ENCODE measurements at places on chromosomes 13 and 19.
A peak's percentile ranks its signal among the peaks of the same experiment; 100 is the strongest.

DNA sequence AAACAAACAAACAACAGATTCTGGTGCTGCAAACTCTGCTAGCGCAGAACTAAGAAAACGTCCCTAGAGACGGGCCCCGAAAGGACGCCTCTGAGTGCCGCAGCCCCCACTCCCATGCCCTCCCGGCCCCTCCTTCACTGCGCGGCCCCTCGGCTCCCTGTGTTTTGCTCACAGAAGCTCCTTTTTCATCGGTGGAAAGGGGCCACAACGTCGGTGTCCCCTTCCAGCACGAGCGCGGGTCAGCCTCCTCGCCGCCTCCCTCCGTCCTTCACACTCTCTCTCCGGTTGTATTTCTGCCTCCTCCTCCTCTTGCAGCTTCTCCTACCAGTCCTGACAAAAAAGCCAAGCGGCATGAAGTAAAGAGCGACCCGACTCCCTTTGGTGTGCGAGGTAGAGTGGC lies 14.8 kb upstream of the F7 start:
- no peak for DNase-seq

- DNase-seq: no peak
Measured at GRCh38 chr13:104015646-104016396, 949.6 kb upstream of the SLC10A2 start.

DNA sequence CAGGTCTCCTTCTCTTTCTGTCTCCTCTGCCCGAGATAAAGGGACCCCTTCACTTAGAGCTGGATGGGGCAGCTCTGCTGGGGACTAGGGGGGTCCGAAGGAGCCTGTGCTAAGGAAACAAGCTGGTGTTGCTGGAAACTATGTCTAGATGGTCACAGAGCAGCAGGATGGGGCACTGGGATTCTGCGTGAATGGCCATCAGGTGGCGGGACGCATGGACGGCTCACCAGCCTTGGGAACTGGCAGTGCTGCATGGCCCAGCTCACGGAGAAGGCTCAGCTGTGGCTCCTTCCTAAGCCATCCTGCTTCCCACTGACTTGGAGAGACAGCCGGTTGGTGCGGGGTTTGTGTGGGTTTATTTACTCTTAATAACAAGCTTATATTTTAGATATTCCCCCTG lies 411.8 kb downstream of the ZNF536 start:
- DNase-seq: no peak

GRCh38 chr19:45146251-45146650 lies 14.5 kb downstream of the NKPD1 start:
- no peak for DNase-seq

DNA sequence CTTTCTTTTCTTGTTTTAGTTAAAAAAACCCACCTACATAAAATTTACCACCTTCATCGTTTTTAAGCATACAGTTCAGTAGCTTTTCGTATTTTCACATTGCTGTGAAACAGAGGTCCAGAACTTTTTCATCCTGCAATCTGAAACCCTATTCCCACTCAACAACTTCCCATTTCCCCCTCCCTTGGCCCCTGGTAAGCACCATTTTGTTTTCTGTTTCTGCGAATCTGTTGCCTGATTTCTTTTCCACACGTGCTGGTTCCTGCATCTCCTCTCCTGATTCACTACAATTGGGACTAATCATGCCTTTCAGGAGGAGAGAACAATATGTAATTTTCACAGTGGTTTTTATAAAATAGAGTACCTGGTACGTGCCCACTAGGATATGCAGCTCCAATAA lies 149.2 kb upstream of the RNF113B start:
- no peak for DNase-seq

GRCh38 chr13:93309886-93310523 lies 83.4 kb downstream of the GPC6 start:
- no peak for DNase-seq

- DNase-seq: no peak
Measured at GRCh38 chr19:2139385-2140137, 11.8 kb downstream of the AP3D1 start.

- DNase-seq: no peak
Measured at GRCh38 chr13:93145199-93145598, 81.4 kb upstream of the GPC6 start.

- no peak for DNase-seq
Measured at GRCh38 chr13:44549476-44549875, 26.7 kb downstream of the TSC22D1 start.

DNA sequence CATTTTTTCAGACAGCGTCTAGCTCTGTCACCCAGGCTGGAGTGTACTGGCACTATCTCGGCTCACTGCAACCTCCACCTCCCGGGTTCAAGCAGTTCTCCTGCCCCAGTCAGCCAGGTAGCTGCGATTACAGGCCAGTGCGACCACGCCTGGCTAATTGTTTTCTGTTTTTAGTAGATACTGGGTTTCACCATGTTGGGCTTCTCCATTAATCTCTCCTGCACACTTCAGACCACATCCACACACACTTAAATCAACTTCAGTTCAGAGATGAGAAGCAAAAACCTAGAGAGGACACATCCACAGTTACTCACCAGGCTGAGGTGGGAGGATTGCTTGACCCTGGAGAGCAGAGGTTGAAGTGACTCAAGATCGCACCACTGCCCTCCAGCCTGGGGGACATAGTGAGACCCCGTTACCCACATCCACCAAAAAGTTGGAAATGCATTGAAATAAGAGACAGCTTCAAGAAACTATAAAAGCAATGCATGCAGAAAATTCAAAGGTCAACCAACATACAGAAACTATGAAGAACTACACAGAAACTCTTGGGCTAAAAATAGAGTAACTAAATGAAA lies 42.3 kb downstream of the ZNF611 start:
- DNase-seq: no peak

- DNase-seq: no peak
Measured at GRCh38 chr19:38015761-38016160, 108.8 kb downstream of the SIPA1L3 start.

- no peak for DNase-seq
Measured at GRCh38 chr13:65808061-65808460, 1422.1 kb downstream of the PCDH9 start.

DNA sequence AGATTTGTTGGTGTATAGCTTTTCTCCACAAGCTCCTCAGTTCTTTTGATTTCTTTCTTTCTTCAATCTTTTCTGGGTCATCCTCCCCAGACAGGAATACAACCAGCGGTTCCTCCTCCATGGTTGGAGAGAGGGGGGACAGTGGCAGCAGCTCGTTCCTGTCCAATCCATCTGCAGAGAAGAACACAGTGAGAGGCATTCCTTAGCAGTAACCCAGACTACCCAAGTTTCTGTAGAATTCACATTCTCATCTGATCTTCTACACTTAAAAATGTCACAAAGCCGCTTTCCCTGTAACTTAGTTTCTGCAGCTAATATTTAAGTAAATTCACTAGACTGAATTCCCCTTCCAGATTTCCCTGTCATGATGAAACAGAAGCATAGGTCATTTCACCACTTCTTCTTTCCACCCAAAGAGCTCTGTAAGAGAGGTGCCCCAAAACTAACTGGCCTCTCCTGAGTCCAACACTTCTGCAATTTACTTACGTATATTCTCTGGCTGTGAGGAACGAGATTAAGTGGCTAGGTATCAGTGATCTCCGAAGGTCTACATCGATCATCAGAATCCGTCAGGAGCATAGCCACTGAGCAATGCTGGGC lies 171.9 kb downstream of the TBC1D4 start:
- DNase-seq: no peak

GRCh38 chr19:6604906-6605305 lies 14.0 kb upstream of the CD70 start:
- DNase-seq: no peak

GRCh38 chr13:57716295-57716694 lies 84.8 kb downstream of the PCDH17 start:
- no peak for DNase-seq

DNA sequence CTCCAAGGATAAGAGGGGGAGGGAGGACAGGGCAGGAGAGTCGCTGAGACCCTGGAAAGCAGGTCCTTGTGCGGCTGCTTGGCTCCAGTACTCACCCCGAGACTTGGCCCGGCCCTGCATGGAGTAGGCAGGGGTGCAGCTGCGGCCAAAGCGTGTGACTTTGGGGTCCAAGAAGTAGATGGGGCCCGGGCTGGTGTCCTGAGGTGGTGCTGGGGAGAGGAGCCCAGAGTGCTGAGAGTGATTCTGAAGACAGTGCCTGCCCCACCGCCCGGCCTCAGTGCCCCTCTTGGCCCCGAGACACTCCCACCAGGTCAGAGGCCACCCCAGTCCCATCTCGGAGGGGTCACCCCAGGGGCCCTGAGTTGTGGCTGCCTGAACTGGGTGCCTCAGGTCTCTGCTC lies 6.7 kb upstream of the SHC2 start:
- no peak for DNase-seq

- DNase-seq: peak; percentile 63
Measured at GRCh38 chr19:37855098-37855497, 51.3 kb downstream of the WDR87 start.

- DNase-seq: no peak
Measured at GRCh38 chr13:43915451-43915850, 35.7 kb downstream of the LACC1 start.

DNA sequence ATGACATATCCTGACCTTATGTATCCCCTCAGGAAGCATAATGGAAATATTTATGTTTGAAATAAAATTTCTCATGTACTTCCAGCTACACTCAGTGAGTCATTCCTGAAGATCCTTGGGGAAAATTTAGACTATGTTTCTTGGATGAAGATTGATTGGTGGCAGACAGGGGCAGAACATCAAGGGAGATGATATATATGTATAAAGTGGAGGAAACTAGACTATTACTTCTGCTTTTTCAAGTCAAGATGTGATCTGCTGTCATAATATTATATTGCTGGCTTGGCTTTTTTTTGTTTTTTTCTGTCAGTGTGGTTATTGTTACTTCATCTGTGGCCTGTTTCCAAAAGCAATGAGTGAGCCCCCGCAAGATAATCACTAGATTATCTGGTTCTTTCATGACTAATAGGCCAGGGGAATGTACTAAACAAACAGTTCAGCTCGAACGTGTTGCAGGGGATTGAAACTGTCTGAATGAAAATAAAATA lies 87.2 kb upstream of the TNFSF11 start:
- no peak for DNase-seq

- DNase-seq: no peak
Measured at GRCh38 chr13:44974056-44974793, 15.0 kb downstream of the NUFIP1 start.

DNA sequence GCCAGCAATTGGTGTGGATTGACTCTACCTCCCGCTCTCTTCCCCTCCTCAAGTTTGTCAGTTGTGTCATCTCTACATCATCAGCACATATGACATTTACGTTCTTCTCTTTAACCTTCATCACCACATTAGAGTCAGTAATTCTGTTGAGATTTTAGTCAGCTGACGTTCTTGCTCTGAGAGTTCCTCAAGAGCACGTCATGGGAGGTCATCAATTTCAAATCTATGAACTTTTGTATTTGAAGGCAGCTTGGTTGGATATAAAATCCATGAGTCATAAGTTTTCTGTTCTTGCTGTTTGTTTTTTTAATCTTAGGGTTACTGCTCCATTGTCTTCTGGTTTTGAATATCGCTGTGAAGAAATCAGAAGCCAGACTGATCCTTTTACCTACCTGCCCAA lies 21.8 kb upstream of the ARGLU1 start:
- DNase-seq: no peak

- DNase-seq: no peak
Measured at GRCh38 chr19:18815673-18816072, 16.1 kb upstream of the UPF1 start.

DNA sequence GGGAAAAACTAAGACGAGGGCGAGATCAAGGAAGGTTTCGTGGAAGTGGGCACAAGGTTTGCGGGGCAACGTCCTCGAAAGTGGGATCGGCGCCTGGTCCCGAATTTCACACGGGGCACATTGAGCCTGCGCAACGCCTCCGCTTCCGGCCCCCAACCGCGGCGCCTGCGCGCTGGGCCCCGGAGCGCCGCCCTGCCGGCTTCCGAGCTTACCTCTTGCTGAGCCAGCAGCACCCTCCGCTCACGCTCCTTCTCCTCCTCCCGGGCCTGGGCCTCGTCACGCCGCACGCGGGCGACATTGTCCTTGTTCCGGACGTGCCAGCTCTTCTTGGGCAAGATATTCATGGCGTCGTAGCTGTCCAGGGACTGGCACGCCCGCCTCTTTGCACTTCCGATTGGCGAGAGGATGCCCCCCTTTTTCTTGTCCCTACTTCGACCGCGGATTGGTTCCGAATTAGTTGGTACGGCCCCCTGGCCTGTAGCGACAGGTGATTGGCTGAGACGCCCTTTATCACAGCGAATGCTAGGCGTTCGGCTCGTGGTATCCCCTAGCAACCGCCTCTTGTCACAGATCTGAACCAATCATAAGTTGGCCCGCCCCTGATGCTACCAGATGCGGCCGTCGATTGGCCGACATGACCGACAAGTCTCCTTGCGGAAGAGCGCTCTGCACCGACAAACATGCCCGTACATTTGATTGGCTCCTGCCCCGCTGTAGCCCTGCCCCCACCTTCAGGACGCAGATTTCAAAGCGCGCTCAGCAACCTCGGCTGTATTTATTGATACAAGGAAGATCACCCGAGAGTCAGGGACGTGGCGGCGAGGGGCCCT lies at the start of gene LENG1:
TSS of gene LENG1 (minus strand) at position 370 of the 830 bp plus-strand sequence. CDS start at position 344, 26 bp downstream.
- peak; percentile 98 for DNase-seq

DNA sequence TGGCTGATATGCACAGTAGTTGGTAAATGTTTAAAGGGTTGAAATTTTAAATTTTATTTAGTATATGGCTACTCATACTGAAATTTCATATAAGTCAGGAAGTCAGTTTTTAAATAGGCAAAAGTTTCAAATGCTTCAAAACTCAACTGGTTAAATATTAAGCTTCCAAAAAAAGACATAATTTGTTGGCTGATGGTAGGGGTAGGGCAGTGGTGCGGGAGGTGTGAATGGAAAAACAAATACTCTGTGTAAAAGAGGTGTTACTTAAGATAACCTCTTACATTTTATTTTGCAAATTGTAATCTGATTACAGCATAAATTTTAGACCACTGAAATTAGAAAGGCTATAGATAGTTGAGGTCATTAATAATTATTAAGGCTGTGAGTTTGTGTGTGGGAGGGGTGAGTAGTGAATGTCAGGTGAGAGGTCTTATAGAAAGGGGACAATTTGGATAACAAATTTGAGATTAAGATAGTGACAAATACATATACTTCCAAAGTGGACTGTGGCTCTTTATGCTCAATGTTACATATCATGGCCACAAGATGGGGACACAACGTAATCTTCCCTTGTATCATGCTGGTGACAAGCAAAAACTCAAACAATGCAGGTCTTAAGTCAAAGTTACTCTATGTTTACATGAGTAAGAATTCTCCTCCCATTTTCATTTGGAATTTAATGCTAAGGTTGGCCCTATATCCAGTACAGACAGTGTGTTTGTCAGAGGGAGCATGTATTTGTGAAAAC lies 36.6 kb upstream of the OXGR1 start:
- DNase-seq: no peak

- no peak for DNase-seq
Measured at GRCh38 chr13:40077396-40078027, 422.1 kb downstream of the COG6 start.

GRCh38 chr19:1699998-1700732 lies 47.8 kb upstream of the TCF3 start:
- DNase-seq: no peak
